ENCODE measurements at places on chromosomes 4 and X. TPM values are rescaled to one million over a fixed set of nuclear protein-coding genes. Genes with fewer than 3 reads are reported as not detected.

JCHAIN gene
- 6.9 TPM for total RNA-seq

RTL9 gene
- total RNA-seq = 0.66 TPM

CXCR3 gene
- total RNA-seq = not detected

RBBP7 gene
- total RNA-seq = 115 TPM

TNIP3 gene
- not detected for total RNA-seq

SHROOM4 gene
- total RNA-seq = 10.5 TPM

CXorf49 gene
- total RNA-seq = not detected

PF4V1 gene
- not detected for total RNA-seq

SH2D1A gene
- 0.30 TPM for total RNA-seq

All from left ventricle myocardium inferior (tissue), 1 donor.